ENCODE measurements at places on chromosomes 2 and 18.

DNA sequence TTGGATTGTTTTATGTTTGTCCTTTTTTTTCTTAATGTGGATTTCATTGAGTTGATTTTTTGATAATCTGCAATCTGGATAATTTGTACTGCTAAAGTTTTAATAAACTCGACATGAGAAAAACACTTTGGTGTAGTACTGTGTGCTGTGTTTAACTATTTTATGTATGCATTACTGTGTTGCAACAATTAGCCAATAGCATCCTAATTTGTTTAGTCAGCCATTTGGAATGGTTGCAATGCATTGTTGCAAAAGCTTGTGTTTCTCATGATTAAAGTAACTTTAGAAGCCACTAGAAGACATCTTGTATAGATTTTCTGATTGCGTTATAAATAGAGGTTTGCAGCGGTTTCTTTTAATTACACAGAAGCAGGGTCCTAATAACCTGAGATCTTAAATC, 53.5 kb downstream of the PPIG start:
- no peak for DNase-seq

- DNase-seq: no peak
Measured at GRCh38 chr18:3121259-3121658, 98.5 kb downstream of the MYOM1 start.

DNA sequence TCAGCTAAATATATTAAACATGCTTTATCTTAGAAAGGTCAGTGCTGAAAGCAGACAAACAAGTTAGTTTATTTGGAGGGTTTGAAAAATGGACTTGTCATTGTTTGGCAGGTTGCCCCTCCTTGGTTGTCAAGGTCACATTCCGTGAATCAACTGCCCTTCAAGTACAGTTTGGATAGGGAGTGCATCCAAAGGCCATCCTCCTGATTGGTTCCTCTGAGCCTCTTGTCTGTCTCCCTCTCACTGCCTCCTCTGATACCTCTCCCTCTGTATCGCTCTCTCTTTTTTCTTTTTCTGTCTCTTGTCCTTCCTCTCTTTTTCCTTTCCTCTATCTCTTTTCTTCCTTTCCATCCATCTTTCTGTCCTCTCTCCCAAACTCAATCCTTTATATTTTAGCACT, 5.4 kb downstream of the ITGAV start:
- DNase-seq: no peak

GRCh38 chr2:10075101-10075500, 5.1 kb downstream of the CYS1 start:
- DNase-seq: no peak

- peak; percentile 24 for DNase-seq
Measured at GRCh38 chr2:181106789-181107627, 126.6 kb downstream of the UBE2E3 start.

DNA sequence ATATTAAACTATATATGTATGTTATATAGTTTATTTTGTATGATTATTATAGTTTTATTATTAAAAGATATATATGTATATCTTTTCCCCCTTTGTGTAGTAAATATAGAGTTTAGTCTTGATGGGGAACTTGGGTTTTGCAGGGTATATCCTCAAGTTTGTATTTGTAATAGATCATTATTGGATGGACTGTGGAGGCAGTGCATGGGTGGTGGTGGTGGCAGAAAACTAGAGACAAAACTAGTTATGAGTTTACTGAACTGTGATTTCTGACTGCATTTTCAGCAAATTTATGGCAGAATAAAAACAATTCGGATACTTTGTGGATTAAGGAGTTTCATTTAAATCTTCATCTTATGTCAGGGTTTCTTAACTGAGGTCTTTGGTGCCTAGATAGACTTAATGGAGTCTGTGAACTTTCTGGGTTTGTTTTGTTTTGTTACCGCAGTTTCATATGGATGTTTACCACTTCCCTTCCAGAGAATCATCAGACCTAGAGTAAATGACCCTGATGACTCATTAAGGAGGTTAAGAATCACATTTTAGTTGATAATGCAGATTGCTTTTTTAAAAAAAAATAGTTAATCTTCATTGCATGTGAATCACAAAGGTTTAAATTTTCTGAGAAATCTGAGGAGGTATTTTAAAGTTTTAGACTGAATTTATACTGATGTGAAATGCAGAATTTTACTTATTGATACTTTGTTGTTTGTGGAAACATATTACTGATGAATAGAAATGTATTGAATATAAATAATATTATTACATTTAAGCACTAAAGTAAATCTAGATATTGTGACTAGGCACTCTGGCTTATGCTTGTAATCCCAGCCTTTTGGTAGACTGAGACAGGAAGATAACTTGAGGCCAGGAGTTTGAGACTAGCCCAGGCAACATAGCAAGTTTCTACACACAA, 14.5 kb downstream of the EPC2 start:
- no peak for DNase-seq

- DNase-seq: no peak
Measured at GRCh38 chr18:78822949-78823285, 156.7 kb upstream of the SALL3 start.

- DNase-seq: no peak
Measured at GRCh38 chr2:104502901-104503300, 351.0 kb upstream of the POU3F3 start.

Measured in stimulated activated naive B cell treated with anti-CD40 and anti-IgM and Interleukin-4, amounts not matched to agents 10 μg/mL and 1 μg/mL and 100 μg/mL, for 72 hours (primary cell).